ENCODE measurements at places on chromosomes 1 and 21.

DNA sequence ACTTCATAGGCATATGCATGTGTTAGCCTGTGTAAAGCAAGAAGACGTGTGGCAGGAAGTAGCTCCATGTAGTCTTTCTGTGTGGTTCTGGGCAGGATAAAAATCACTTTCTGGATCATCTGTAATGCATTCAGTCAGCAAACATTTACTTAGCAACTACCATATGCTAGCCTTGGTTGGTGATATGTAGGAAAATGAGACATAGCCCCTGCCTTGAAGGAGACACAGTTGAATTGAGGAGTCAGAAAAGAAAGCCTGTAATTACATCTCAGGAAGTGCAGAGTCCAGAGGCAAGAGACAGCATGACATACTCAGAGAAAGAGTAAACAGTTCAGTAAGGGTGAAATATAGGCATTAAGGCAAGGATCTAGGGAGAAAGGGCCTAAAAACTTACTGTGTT lies 38.5 kb downstream of the DAB1 start:
- DNase-seq: no peak

DNA sequence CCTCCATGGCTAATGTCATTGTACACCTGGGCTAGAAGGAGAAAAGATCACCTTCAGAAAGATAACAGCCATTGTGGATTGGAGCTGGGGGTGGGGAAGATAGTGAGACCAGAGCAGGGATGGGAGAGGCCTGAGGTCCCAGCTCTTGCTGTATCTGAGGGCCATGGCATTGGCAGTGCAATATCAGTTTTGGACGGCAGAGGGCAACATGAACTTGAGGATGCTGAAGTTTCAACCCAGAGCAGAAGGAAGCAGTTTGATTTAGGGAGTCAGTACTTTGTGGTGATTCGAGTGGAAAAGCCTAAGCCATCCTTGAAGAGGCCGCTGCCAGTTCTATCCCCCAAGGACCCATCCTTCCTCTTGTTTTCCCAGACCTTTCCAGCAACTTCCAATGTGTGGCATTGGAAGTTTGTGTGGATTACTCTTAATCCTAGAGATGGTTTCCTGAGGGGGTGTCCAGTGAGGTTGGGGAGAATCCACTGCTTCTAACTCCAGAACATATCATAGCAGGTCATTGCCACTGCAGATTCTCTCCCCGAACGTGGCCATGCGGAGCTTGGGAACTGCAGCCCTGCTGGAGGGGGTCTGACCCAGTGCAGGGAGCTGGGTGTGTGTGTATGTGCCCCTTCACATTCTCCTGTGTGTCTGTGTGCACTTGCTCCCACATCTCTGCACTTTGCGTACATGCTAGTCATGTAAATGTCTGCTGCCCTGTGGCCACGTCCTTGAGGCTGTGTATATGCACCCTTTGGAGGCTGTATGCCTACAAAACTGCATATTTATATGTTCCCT lies 24.1 kb downstream of the SLC26A9 start:
- peak; percentile 10 for DNase-seq

DNA sequence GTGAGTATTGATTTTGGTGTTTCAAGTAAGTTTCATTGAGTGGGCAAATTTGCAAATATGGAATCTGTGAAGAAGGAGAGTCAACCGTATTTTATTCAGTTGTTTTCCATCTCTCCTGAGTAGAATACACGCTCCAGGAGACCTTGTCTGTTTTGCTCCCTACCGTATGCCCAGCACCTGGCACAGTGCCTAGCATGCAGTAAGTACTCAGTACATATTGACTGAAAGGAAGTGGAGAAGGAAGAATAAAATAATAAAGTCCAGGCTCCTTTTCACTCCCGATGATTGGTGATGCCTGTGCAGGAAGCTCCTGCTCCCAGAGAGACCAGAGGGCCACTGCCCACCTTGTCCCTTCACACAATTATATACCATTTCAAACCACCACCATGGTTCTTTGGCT lies 59.4 kb upstream of the NEK2 start:
- DNase-seq: no peak

GRCh38 chr1:63975481-63975880 lies 201.7 kb downstream of the ROR1 start:
- DNase-seq: no peak

DNA sequence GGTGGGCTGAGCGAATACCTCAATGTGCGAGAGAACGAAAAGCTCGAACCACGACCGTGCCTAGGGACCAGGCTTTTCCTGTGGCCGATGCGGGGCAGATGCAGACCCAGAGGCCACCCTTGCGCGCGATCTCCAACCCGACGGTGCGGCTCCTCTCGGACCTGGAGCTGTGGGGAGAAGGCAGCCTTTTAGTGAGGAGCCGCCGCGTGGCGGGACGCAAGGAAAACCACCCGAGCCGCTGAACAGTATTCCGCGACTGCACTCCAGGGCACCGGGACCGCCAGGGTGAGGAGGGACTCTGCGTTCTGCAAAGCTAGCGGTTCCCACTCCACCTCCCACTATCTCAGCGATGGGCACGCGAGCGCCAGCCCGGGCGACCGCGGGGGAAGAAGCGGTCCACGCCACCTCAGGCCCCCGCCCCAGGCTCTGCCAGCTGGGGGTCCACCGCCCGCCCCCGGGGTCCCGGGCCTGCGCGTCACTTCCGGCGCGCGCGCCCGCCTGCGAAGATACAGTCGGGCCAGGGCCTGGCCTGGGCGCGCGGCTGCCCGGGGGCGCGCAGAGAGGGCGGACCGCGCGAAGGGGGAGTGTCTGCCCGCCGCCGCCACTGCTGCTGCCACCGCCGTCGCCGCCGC lies 66.5 kb upstream of the PRKACB start:
- no peak for DNase-seq

DNA sequence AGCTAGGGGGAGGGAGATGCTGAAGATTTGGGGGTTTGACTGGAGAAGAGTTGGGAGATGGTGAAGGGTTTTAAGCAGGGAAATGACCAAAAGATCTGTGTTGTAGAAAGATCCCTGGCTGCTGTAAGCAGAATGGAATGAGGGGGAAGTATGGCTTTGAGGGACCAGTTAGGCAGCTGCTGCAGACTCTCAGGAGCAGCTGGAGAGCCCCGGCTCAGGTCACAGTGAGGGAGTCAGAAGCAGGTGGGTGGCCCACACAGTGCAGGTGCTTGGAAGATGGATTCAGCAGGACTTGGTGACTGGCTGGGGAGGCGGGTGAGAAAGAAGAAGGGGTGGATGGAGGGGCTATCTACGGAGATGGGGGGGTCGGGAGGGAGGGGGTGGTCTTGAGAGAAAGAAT lies 35.7 kb downstream of the EDN2 start:
- DNase-seq: no peak

GRCh38 chr1:164660412-164660772 lies 101.4 kb downstream of the PBX1 start:
- peak; percentile 57 for DNase-seq

DNA sequence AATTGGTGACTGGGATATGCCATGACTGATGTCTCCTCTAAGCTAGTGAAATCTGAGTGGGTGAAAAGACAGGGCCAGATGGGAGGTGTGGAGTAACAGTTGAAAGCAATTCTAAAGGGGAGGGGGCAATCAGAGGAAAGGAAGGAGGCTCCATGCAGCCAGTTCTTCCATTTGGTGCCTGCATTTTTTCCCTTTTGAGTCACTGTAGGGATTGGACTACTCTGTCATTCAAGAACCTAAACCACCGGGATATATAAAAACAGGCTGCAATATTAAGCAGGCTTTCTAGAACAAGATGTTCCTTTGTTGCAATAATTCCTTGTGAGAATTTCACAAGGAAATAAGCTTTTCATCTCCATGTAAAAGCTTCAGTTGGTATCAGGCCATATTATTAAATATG lies 18.3 kb downstream of the CLIC6 start:
- DNase-seq: no peak

GRCh38 chr1:178055093-178055492 lies 38.8 kb upstream of the RASAL2 start:
- no peak for DNase-seq
